Activated naive CD8-positive, alpha-beta T cell treated with anti-CD3 and anti-CD28 coated beads, Interleukin-2, amount 10 ng/mL, durations not matched to agents 7 days and 5 days (primary cell): ENCODE measurements at places on chromosomes 12 and 14. TPM values are rescaled to one million over a fixed set of nuclear protein-coding genes. Genes with fewer than 3 reads are reported as not detected.

Gene OR4Q2
- not detected for total RNA-seq

GRCh38 chr12:49885663-49886461 lies 17.8 kb downstream of the FAIM2 start:
- peaks cover 13% of the 10 kb centered on the region for H3K27me3 ChIP-seq
- H3K4me1 ChIP-seq = no peaks in the 10 kb centered on the region
- no peak for DNase-seq
- H3K4me3 ChIP-seq = no peak overlapping the region

DNA sequence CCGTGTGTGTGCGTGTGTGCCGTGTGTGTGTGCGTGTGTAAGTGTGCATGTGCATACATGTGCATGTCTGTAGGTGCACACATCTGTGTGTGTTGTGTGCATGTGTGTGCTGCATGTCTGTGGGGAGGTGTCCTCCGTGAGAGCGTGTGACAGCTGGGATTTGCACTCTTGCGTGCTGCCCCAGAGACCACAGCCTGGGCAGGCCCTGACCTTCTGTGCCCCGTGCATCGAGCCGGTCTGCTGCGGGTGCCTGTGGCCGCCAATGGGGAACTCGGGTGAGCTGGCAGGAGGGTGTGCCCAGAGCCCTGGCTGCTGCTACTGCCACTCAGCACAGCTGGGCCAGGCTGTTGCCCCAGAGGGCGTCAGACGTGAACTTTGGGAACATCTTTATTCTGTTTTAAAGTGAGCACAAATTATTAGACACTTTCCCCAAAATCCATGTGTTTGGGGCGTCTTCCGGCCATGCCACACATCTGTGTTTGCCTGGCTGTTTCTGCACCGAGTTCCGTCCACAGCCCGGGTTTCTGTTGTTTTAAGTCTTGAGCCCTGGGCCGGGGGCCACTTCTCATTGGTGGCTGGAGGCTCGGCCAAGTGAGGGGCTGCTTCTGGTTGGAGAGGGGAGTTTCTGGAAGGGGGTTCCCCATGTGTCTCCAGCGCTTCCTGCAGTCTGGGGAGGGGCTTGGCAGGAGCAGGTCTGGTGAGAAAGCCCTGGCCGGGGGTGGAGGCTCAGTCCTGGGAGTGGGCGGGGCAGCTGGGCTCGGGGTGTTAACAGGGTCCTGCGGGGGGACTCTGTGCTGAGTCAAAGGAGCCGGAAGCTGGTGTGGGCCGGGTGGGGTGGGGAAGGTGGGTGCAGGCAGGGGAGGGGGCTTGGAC lies 7.6 kb downstream of the CEP170B start:
- peak; percentile 31 for DNase-seq
- no peaks in the 10 kb centered on the region for H3K36me3 ChIP-seq
- H3K4me1 ChIP-seq = no peaks in the 10 kb centered on the region
- peaks cover 2% of the 10 kb centered on the region for H3K27me3 ChIP-seq
- no peak overlapping the region for H3K27ac ChIP-seq

Gene KRT73
- 0.42 TPM for total RNA-seq

DNA sequence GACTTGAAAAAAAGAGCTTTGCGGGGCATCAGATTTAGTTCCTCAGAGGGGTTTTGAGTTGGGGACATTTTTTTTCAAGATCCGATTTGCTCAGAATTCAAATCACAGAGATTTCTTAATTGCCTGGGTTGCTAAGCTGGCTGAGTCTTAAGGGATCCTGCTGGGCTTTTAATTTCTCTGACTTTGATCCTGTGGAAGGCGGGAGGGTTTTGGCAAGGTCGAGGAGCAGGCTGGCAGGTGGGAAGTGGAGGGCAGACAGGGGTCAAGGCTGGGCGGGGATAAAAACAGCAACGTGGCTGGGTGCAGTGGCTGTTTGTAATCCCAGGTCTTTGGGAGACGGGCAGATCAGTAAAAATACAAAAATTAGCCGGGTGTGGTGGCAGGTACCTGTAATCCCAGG lies 33.5 kb upstream of the CCDC63 start:
- peaks cover 3% of the 10 kb centered on the region for H3K4me1 ChIP-seq
- DNase-seq = no peak
- no peaks in the 10 kb centered on the region for H3K36me3 ChIP-seq
- no peak overlapping the region for H3K4me3 ChIP-seq
- no peak overlapping the region for H3K27ac ChIP-seq
- H3K27me3 ChIP-seq = peaks cover 13% of the 10 kb centered on the region

DNA sequence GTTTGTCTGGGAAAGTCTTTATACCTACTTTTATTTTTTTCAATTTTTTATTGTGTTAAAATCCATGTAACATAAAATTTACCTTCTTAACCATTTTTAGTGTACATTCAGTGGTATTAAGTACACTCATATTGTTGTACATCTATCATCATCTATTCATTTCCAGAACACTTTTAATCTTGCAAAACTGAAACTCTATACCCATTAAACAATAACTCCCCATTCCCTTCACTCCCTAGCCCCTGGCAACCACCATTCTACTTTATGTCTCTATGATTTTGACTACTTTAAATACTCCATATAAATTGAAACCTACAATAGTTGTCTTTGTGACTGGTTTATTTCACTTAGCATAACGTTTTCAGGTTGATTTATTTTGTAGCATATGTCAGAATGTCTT lies 131.9 kb upstream of the SLC38A2 start:
- no peaks in the 10 kb centered on the region for H3K27me3 ChIP-seq
- H3K4me1 ChIP-seq = peaks cover 14% of the 10 kb centered on the region
- no peak overlapping the region for H3K27ac ChIP-seq
- H3K4me3 ChIP-seq = no peak overlapping the region
- H3K36me3 ChIP-seq = peaks cover 63% of the 10 kb centered on the region

Gene GLS2
- total RNA-seq = 4.4 TPM

- peaks cover 31% of the 10 kb centered on the region for H3K27me3 ChIP-seq
- H3K4me3 ChIP-seq = no peak overlapping the region
- no peaks in the 10 kb centered on the region for H3K4me1 ChIP-seq
- no peaks in the 10 kb centered on the region for H3K36me3 ChIP-seq
- no peak overlapping the region for H3K27ac ChIP-seq
- no peak for DNase-seq
Observed at GRCh38 chr12:65891987-65892481, 67.8 kb downstream of the HMGA2 start.

Gene AMHR2
- not detected for total RNA-seq

GRCh38 chr12:85280165-85280983 lies at the start of gene ALX1:
Gene ALX1, plus strand, starts transcription at chr12:85280220. Its CDS starts 42 bp downstream, at chr12:85280262.
- peak; percentile 35 for DNase-seq
- peaks cover 8% of the 10 kb centered on the region for H3K4me1 ChIP-seq
- peak within 1 kb of the TSS; percentile 58 for H3K4me3 ChIP-seq
- no peaks in the 10 kb centered on the region for H3K36me3 ChIP-seq
- peak within 1 kb of the TSS; percentile 15 for H3K27ac ChIP-seq

DNA sequence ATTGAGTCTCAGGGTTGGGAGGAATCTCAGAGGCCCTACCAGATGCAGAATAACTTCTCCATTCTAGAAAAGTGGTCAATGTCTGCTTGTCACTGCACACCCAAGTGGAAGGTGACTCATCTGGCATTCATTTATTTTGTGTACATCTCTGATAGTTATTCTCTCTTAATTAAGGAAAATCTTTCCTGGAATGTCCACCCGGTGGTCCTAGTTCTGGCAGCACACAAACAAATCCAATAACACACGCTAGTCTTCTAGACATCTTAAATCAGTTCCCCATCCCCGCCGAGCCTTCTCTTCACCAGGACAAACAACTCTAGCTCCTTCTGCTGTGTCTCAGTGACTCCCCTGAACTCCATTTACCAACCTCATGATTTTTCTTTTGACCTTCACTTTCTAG lies 50.0 kb upstream of the SCN8A start:
- no peaks in the 10 kb centered on the region for H3K4me1 ChIP-seq
- no peak overlapping the region for H3K27ac ChIP-seq
- no peak for DNase-seq
- H3K36me3 ChIP-seq = no peaks in the 10 kb centered on the region
- no peak overlapping the region for H3K4me3 ChIP-seq

Gene SDR9C7
- total RNA-seq = not detected
